AG10803 (cell line): ENCODE measurements at places on chromosomes 13 and 19.
A peak's percentile ranks its signal among the peaks of the same experiment; 100 is the strongest.

GRCh38 chr13:100484702-100485101 lies 103.9 kb downstream of the GGACT start:
- DNase-seq = no peak

DNA sequence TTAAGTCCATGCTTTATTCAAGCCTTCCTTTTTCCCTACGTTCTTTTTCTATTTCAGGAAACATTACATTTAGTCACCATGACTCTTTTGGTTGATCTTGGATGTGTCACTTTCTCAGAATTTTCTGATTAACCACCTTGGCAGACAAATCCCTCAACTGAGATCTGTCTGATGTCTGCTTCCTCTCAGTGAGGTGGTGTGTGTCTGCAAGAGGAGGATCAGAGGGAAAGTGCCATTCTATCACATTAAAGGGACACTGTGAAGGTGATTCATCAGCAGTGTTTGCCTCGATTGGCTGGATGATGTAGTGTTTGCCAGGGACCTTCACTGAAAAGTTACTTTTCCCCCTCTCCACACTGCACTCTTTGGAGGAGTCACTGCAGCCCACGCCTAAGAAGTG lies 3.0 kb upstream of the CCNP start:
- peak; percentile 12 for DNase-seq

DNA sequence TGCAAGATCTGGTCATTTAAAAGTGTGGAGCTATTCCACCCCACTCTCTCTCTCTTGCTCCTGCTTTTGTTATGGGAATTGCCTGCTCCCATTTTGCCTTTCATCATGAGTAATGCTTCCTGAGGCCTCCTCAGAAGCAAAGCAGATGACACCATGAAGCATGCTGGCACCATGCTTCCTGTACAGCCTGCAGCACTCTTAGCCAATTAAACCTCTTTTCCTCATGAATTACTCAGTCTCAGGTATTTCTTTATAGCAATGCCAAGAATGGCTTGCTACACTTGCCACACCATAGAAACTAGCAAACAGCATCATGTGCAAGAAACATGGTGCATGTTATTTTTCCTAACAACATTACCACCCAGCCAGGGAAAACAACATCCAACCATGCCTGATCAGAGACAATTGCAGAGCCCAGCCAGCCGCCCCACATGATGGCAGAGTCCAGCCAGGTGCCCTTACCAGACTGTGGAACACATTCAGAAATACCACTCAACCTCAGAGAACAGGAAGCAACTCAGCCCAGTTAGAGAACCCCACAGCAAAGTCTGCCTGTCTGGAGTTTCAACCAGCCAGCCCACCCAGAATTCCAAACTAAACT lies 36.9 kb downstream of the SYDE1 start:
- DNase-seq = peak; percentile 26

DNA sequence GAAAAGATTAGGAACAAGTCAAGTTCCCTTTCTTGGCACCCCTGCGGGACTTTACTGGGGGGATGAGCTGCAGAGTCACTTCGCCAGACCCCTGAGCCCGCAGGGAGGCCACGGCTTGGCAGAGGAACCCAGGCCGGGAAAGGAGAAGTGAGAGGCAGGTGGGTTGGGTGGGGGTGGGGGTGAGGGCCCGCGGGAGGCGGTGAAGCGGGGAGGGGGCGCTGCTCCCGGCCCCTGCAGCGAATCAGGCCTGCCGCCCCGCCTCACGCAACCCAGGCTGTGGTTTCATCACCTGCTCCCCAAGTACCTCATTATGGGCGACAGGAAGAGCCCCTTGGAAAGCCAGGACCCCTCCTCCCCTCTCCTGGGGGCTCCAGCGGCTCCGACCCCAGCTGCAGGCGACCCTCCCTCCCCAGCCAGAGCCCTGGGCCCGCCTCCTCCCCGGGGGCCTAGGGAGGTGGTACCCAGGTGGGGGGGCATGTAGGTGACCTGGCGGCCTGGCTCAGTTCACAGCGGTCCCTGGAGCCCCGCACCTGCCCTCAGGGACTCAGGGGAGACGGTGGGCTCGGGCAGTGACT lies 9.5 kb downstream of the MEF2B start:
- no peak for DNase-seq

- DNase-seq = no peak
Observed at GRCh38 chr13:58048670-58049069, 417.1 kb downstream of the PCDH17 start.

DNA sequence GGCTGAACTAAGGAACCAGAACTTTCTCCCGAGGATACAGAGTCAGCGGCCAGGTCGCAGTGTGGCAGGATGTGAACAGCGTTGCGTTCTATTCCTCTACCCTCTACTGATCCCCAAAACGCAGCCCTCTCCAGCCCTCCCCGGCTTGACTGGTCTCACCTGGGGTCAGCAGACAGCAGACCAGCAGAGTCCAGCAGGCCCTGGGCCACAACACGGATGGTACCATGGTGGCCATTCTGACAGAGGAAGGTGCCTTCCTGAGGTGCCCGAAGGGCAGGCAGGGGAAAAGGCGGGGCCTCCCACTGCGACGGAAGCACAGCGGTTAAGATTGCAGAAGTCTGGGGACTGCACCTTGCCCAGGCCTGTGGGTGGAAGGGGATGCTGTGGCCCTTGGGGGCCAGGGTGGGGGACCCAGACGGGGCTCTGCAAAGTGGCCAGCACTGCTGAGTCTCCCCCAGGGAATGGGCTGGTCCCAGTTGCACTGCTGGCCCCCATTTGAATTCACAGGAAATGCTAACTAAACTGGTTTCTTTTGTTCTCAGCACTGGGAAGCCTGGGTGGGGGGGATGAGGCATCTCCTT lies at the start of gene ICAM3:
Gene ICAM3 (minus strand): TSS at position 245 of the 581 bp plus-strand sequence. CDS start 10 bp downstream, at position 235.
- no peak for DNase-seq

DNA sequence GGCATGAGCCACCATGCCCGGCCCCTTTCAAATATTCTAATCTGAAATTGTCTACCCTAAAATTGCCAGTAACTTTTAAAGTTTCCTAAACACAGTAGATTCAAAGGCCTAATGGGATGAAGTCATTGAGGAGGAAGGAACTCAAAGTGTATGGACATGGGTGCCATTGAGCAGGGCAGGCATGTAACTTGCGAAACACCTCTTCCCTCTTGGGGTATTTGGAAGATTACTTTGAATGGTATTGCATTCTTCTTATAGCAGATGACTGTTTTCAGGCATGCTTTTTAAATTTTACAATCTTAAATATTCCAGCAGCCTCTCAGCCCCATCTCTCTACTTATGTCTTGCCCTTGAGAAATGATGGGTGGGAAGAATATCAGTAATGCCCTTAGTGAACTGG lies 21.0 kb downstream of the TM9SF2 start:
- peak; percentile 81 for DNase-seq

- DNase-seq = peak; percentile 73
Observed at GRCh38 chr19:16771618-16772017, 52.0 kb downstream of the NWD1 start.

- DNase-seq = no peak
Observed at GRCh38 chr19:4477034-4477801, 5.1 kb downstream of the HDGFL2 start.

DNA sequence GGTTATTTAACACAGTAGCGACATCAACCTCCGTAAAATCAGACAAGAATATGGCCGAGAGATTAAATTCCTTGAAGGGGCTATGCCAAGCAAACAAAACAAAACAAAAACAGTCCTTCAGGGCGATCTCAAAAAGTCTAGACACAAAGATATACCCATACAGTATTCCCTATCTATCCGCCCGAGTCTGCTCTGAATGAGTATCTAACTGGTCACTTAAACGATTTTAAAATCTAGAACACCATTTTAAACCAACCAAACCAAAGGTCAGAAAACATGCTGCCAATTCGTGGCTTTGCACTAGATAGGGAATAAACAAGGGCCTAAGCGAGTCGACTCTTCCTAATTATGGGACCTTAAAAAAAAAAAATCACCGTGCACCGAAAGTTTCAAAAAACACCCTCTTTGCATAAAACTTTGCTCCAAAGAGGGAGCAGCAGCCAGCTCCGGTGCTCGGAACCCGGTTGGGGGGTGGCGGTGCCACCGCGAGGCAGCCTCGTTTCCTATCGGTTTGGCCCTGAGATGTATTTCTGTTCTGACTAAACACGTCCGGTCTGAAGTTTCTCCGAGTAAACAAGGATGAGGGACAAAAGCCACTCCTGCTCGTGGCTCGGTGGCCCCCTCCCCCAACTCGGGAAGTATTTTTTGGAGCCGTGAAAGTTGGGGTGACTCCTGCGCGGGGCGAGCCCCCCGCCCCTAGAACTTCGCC lies 1.8 kb downstream of the HMGB1 start:
- peak; percentile 68 for DNase-seq

DNA sequence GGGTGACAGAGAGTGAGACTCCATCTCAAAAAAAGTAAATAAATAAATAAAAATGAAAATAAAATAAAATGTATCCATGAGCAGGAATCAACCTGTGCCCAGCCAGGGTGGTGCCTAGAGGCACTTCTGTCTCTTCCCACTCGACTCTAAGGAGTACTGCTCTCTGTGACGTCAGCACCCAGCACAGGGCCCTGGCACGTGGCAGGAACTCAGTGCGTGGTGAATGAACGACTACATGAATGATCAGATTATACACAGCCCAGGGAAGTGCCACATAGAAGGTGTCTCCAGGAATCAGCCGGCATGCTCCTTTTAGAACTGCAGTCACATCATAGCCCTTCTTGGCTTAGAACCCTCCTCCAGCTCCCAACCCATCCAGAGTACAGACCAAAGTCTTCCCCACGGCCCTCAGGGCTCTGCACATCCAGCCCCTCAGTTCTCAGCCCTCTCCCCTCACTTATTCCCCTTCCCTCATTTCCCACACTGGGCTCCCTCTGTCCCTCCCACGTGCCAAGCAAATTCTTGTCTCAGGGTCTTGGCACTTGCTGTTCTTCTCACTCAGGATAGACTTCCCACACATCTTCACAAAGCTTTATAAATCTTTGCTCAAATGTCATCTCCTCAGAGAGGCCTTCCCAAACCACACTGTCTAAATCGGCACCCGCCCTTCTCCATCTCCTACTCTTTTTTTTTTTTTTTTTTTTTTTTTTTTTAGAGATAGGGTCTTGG lies 4.2 kb downstream of the CLIP3 start:
- no peak for DNase-seq

- no peak for DNase-seq
Observed at GRCh38 chr19:34351382-34351826, 13.6 kb upstream of the GPI start.

DNA sequence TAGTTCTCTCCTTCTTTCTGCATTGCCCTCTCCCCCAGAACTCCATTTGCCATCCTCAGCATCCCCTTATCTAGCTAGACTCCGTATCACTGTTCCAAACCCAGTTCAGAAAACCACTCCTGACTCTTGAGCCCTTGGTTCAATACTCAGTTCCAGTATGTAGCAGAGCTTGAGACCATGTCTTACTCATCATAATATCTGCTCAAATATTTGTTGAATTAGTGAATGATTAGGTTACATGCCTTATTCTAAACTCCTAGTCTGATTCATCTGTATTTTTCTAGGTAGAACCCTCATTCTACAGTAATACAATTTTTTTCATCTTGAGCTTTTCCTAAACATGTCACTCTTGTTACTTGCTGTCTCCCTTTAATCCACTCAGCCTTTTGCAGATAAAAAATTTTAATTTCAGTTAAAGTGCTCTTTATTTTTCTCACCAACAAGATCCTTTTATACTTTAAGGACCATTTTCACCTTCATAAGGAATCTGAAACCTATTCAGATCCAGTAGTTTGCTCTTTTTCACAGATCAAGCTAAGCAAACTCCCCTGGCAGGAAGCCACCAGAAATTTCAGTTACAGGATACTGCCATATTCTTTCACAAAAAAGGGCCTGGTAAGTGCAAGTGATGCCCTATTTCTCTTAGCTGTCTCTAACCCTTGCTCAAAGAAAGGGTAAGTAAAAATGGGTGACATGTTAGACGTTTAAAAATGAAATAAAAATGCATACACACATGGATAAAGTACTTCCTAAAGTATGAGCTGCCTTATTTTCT lies 23.1 kb upstream of the INTS6 start:
- no peak for DNase-seq

- no peak for DNase-seq
Observed at GRCh38 chr13:101190337-101190736, 226.0 kb downstream of the NALCN start.

DNA sequence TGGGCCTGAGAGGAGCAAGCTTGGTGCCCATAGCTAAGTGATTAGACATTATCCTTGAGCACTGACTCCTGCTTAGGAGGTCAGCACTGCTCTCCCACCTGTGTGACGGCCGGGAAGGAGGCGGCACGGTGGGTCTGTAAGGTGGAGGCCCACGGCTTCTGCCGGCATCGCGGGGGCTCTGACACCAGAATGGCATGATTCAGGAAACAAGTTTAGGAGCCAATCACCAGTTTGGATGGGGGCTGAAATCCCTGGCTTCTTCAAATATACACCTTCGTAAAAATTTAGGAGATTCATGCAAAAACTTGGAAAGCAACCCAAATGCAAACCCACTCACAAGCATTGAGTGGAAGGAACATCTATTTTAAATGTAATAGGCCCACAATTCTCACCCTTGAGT lies 307.3 kb upstream of the TSHZ3 start:
- DNase-seq = no peak

GRCh38 chr19:7257148-7258040 lies 36.8 kb downstream of the INSR start:
- DNase-seq = peak; percentile 35

DNA sequence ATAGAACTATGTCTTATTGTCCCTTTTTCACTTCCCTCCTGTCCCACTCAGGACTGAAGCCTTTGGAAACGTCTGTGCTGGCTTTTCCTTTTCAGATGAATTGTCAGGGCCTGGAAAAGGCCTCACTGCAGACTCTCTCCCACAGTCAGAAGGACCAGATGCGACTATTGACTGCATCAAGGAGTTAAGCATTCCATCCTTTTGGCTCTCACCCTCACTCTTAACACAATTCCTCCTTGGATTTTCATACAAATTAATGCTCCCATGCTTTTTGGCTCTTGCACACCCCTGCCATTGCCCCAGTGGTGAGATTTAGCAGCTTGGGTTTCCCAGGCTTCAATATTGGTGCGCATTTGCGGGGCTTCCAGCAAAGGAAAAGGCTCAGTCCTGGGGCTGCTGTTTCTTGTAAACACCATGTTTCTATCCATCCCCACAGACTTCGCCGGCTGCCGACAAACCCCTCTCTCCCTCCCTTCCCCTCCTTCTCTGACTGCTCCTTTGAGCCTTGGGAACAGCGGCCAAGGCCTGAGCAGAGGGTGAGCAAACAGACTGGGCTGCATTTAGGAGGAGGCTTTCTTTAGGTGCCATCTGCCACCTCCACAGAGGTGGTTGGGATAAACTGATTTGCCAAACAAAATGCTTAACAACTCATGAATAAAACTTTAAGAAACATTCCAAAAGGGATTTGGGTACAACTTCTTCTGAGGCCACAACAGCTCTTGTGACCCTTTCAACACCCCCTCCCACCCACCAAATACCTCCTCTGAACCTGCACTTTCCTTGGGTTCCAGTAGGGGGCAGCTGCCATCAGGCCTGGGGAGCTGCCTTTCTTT lies 48.6 kb upstream of the PCDH8 start:
- DNase-seq = no peak
